ENCODE measurements at places on chromosomes 5 and 9.

DNA sequence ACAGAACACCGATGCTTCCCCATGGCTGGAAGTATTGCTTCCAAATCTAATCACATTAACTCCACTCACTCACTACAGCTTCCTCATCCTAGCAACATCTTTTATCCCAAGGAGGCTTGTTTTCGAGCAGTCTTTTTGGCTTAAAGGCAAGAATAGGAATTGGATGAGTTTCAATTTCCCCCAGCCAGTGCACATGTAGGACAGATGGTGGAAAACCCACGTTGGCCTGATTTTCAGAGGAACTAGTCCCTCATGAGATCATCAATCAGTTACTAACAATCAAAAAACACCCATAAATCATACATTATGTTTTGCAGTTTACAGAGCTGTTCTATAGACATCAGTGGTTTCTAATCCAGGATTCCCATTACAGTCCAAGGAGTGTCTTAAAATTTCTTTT lies 48.5 kb upstream of the AGXT2 start:
- DNase-seq: no peak

- DNase-seq: no peak
Observed at GRCh38 chr9:115730845-115731244, 422.7 kb upstream of the PAPPA start.

DNA sequence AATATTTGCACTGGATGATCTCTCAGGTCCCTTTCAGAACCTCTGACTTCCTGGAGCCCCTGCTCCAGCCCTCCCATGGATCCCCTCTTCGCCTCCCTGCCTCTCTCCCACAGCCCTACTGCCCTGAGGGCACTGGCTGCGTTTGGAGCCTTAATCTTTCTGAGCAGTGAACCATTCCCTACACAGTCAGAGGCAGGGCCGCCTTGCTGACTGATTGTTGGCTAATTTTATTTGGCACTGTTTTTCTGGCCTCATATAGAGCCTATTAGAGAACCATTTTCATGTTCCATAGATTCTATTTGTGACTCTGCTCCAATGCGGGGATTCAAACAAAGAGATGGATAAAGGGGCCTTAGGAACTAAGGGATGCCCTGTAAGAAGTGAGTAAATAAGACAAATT lies 91.1 kb downstream of the BRINP1 start:
- no peak for DNase-seq

GRCh38 chr9:134641173-134641989 lies at the start of gene COL5A1:
TSS of gene COL5A1 (plus strand) at chr9:134641803. CDS start at chr9:134642188, 385 bp downstream.
- peak; percentile 8 for DNase-seq

GRCh38 chr9:120885958-120886357 lies 9.0 kb upstream of the PHF19 start:
- no peak for DNase-seq

- no peak for DNase-seq
Observed at GRCh38 chr5:56617998-56618397, 197.4 kb upstream of the MAP3K1 start.

- no peak for DNase-seq
Observed at GRCh38 chr9:128275198-128276007, at the start of gene GOLGA2. TSS of gene GOLGA2 (minus strand) at chr9:128276007. CDS start at chr9:128275976, 31 bp downstream.
